CD8-positive, alpha-beta memory T cell (primary cell): ENCODE measurements at places on chromosomes 16 and 17. TPM values are rescaled to one million over a fixed set of nuclear protein-coding genes. Genes with fewer than 3 reads are reported as not detected.
A peak's percentile ranks its signal among the peaks of the same experiment; 100 is the strongest.

- peaks cover 18% of the 10 kb centered on the region for H3K4me1 ChIP-seq
- H3K4me3 ChIP-seq: peak overlapping the region; percentile 74
- no peak for DNase-seq
- H3K27ac ChIP-seq: no peak overlapping the region
- no peaks in the 10 kb centered on the region for H3K27me3 ChIP-seq
Measured at GRCh38 chr17:75048249-75048878, 1.3 kb downstream of the KCTD2 start.

DNA sequence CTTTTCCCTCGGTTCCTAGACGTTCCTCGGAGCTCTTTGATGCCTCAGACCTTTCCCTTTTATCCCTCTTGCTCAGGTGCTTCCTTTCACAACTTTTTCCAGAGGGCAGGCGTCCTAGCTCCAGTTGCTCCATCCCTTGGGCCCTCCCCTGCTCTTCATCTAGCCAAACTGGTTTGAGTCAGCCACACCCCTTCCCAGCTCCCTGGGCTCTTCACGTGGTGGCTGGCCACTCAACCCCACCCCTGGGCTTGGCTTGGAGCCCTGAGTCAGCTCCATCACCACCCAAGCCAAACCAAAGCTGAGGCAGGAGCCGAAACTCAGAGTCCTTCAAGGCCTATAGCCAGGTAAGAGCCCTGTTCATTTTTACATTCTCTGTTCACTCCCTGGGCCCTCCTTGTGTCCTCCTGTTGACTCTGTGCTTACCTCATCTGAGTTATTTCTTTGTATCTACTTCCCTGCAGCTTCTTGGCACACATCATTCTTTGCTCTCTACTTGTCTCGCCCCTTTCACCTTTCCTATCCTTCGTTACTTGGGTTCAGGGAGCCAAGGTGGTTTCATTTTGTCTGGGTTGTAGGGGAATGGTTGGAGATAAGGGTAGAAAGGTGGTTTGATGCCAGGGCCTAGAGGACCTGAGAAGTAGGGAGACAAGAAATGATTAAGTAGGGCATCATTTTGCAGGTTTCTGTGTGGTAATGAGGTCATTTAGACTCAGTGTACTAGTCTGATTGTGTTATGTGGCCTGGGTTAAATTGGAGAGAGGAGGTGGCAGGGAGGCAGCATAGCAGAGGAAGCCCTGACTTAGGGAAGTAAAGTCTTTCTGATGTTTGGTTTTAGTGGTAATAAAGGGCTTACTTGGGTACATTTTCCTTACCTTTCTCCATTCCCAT lies 7.6 kb upstream of the PHKG2 start:
- DNase-seq: peak; percentile 16
- no peak overlapping the region for H3K4me3 ChIP-seq
- H3K27me3 ChIP-seq: no peaks in the 10 kb centered on the region
- H3K36me3 ChIP-seq: peaks cover 33% of the 10 kb centered on the region

DNA sequence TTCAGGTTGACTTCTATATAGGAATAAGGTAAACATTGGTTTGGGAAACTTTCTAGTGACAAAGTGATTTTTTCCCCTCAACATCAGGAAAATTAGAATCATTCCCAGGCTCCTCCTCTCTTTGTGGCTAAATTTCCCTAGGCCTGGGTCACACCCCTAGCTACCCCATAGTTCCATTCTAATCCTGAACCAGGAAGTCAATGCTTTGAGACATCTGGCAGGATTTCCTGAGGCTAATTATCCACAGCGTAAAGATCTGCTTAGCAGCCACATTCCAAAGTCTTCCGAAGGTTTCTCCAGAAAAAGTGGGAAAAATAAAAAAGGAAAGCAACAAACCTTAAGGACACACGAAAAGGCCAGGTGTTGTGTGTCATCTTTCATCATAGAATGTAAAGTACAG lies 60.3 kb upstream of the CORO6 start:
- H3K27ac ChIP-seq: no peak overlapping the region
- H3K36me3 ChIP-seq: peaks cover 14% of the 10 kb centered on the region
- no peak for DNase-seq
- no peak overlapping the region for H3K4me3 ChIP-seq
- H3K27me3 ChIP-seq: no peaks in the 10 kb centered on the region

Gene KRTAP4-1
- total RNA-seq: not detected

- no peak for DNase-seq
- H3K4me3 ChIP-seq: no peak overlapping the region
- H3K36me3 ChIP-seq: no peaks in the 10 kb centered on the region
- no peaks in the 10 kb centered on the region for H3K27me3 ChIP-seq
- H3K27ac ChIP-seq: no peak overlapping the region
- H3K4me1 ChIP-seq: no peaks in the 10 kb centered on the region
Measured at GRCh38 chr17:10309003-10309974, 63.5 kb downstream of the MYH13 start.

GRCh38 chr17:81832608-81833159 lies 407 bp downstream of the MCRIP1 start:
- H3K27me3 ChIP-seq: no peaks in the 10 kb centered on the region
- peak overlapping the region; percentile 77 for H3K27ac ChIP-seq
- DNase-seq: peak; percentile 38
- peak overlapping the region; percentile 78 for H3K4me3 ChIP-seq
- peaks cover 21% of the 10 kb centered on the region for H3K4me1 ChIP-seq

Gene ACSM3
- total RNA-seq: 7.3 TPM

DNA sequence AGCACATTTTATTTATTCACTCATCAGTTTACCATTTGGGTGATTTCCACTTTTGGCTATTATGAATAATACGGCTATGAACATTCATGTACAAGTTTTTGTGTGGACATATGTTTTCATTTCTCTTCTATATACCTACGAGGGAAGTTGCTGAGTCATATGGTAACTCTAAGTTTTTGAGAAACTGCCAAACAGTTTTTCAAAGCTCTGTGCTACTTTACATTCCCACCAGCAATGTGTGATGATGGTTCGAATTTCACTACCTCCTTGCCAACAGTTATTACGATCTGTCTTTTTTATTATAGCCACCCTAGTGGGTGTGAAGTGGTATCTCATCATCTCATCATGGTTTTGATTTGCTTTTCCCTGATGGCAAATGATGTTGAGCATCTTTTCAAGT lies 63.7 kb upstream of the MRTFB start:
- H3K27ac ChIP-seq: no peak overlapping the region
- H3K4me1 ChIP-seq: no peaks in the 10 kb centered on the region
- H3K4me3 ChIP-seq: no peak overlapping the region

Gene KRT20
- not detected for total RNA-seq

GRCh38 chr17:10327640-10328039 lies 45.2 kb downstream of the MYH13 start:
- DNase-seq: peak; percentile 45
- no peaks in the 10 kb centered on the region for H3K4me1 ChIP-seq
- H3K27ac ChIP-seq: no peak overlapping the region
- H3K4me3 ChIP-seq: no peak overlapping the region
- no peaks in the 10 kb centered on the region for H3K27me3 ChIP-seq

- H3K4me1 ChIP-seq: no peaks in the 10 kb centered on the region
- peaks cover 1% of the 10 kb centered on the region for H3K27me3 ChIP-seq
- H3K4me3 ChIP-seq: no peak overlapping the region
- no peaks in the 10 kb centered on the region for H3K36me3 ChIP-seq
Measured at GRCh38 chr16:47895146-47895545, 260.6 kb downstream of the ABCC12 start.

GRCh38 chr17:64781014-64781756 lies 119.1 kb upstream of the SMURF2 start:
- H3K36me3 ChIP-seq: no peaks in the 10 kb centered on the region
- H3K4me1 ChIP-seq: peaks cover 22% of the 10 kb centered on the region
- DNase-seq: peak; percentile 42
- H3K27ac ChIP-seq: no peak overlapping the region

- DNase-seq: no peak
- no peak overlapping the region for H3K4me3 ChIP-seq
- H3K36me3 ChIP-seq: no peaks in the 10 kb centered on the region
- no peak overlapping the region for H3K27ac ChIP-seq
Measured at GRCh38 chr17:13420878-13421277, 180.9 kb downstream of the HS3ST3A1 start.

- H3K27ac ChIP-seq: no peak overlapping the region
- H3K36me3 ChIP-seq: no peaks in the 10 kb centered on the region
- DNase-seq: no peak
- peaks cover 5% of the 10 kb centered on the region for H3K4me1 ChIP-seq
- H3K27me3 ChIP-seq: peaks cover 7% of the 10 kb centered on the region
Measured at GRCh38 chr17:19539040-19539399, 5.4 kb downstream of the SLC47A1 start.

- H3K4me3 ChIP-seq: no peak overlapping the region
- DNase-seq: no peak
- H3K27ac ChIP-seq: no peak overlapping the region
- no peaks in the 10 kb centered on the region for H3K4me1 ChIP-seq
- no peaks in the 10 kb centered on the region for H3K27me3 ChIP-seq
Measured at GRCh38 chr16:63568164-63568563, 1531.9 kb upstream of the CDH8 start.

DNA sequence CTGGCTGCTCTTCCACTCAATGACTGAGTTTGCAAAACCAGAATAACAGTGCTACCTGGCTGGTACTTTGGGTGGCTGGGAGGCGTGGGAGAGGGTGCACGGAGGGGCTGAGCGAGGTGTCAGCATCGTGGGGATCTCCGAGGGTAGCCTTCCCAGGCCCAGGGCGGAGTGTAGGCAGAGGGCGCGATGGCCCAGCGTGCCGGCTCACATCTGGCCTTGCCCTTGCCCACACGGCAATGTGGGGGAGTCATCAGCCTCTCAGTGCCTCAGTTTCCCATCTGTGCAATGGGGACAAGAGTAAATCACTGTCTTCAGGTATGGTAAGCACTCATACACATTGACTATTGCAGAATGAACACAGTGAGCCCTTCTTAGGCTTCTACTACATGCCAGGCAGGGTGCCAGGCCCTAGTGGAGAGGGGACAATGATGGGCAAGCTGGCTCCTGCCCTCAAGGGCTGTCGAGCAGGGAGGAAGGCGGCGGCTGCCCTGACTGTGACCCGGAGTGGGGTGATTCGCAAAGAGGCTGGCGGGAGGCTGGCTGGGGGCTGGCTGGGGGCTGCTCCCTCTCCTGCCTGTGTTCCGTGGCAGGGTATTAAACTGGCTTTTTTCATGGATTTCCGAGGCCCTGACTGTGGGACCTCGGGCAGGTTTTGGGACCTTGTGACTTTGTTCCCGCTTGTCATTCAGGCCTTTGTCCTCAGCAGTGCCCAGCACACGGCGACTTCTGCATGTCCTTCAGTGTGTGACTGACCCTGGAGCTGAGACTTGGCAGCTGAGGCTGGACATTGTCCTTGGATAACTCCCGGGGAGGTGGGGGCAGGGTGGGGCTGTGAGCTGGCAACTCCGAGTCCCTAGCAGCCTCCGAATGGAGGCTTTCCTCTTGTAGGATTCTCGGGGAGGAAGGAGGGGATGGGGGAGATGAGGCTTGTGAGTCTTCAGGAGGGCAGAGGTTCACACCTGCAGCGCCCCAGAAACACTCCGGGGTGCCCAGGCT lies 243.1 kb downstream of the SEC14L1 start:
- no peak for DNase-seq
- no peaks in the 10 kb centered on the region for H3K27me3 ChIP-seq
- no peak overlapping the region for H3K4me3 ChIP-seq
- no peaks in the 10 kb centered on the region for H3K36me3 ChIP-seq
- no peak overlapping the region for H3K27ac ChIP-seq

Gene CCL17
- 18.6 TPM for total RNA-seq
